ENCODE measurements at places on chromosomes 4 and X.

DNA sequence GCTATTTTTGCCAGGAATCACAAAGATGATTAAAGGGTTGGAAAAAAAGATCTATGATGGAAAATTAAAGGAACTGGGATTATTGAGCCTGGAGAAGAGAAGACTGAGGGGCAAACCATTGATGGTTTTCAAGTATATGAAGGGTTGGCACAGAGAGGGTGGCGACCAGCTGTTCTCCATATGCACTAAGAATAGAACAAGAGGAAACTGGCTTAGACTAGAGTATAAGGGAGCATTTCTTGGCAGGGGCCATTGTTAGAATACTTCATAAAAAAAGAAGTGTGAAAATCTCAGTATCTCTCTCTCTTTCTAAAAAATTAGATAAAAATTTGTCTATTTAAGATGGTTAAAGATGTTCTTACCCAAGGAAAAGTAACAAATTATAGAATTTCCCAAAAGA lies 75.1 kb downstream of the NPNT start:
- no peak for DNase-seq

GRCh38 chr4:88859191-88859812 lies 161.7 kb upstream of the NAP1L5 start:
- no peak for DNase-seq

DNA sequence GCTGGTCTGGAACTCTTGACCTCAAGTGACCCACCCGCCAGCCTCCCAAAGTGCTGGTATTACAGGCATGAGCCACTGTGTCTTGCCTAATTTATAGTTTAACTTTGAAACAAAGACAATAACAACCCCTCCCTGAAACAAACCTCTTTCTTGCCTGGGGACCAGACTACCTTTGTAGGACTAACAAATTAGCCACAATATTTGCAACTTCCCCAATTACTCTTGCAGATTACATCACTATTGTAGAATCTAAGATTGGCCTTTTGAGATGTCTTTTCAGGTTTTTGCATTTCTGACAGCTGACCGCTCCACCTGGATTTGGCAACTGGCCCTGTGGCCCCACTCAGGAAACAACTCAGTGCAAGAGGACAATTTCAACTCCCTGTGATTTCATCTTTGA lies 84.8 kb downstream of the AKAP4 start:
- no peak for DNase-seq

DNA sequence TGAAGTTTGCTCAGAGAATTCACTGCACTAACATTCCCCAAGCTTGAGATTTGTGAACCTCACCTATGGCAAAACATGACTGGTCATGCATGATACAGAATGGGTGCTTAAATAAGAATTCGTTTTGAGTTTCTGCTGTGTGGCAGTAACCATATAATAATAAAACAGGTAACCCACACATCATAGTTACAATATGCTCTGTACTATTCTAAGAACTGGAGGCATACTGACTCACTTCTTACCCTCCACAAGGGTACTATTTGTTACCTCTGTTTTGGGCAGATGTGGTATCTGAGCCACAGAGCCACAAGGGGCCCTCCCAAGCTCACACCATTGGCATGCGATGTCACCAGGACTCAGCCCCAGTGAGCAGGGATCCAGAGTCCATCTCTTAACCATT lies 17.6 kb downstream of the SLC2A9 start:
- DNase-seq, result no peak

DNA sequence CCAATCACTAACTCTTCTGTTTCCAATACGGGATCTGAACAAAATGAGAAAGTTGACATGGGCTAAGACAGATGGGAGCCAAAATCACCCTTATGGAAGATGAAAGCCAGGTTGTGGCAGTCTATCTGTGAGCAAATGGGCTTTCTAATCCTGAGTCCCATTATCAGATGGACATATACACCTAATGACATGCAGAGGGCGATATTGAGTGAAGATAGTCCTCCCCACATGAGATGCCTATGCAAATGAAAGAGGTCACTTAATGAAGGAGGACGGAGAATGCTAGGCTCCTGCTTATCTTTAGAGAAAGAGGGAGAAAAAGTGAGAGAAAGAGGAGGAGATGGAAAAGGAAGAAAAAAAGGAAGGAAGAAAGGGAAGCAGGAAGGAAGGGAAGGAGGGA lies 547.5 kb downstream of the NLGN4X start:
- no peak for DNase-seq

GRCh38 chr4:158934996-158935669 lies 166.3 kb downstream of the FNIP2 start:
- no peak for DNase-seq

All from endodermal cell (in vitro differentiated cells).